ENCODE measurements at places on chromosomes 7 and 10.

GRCh38 chr10:17586821-17587234, 30.3 kb downstream of the HACD1 start:
- no peak for DNase-seq

GRCh38 chr7:120991581-120991980, 3.1 kb downstream of the CPED1 start:
- no peak for DNase-seq

- DNase-seq: no peak
These were observed 45.4 kb downstream of the CTNNA3 start for GRCh38 chr10:67650558-67650957.

DNA sequence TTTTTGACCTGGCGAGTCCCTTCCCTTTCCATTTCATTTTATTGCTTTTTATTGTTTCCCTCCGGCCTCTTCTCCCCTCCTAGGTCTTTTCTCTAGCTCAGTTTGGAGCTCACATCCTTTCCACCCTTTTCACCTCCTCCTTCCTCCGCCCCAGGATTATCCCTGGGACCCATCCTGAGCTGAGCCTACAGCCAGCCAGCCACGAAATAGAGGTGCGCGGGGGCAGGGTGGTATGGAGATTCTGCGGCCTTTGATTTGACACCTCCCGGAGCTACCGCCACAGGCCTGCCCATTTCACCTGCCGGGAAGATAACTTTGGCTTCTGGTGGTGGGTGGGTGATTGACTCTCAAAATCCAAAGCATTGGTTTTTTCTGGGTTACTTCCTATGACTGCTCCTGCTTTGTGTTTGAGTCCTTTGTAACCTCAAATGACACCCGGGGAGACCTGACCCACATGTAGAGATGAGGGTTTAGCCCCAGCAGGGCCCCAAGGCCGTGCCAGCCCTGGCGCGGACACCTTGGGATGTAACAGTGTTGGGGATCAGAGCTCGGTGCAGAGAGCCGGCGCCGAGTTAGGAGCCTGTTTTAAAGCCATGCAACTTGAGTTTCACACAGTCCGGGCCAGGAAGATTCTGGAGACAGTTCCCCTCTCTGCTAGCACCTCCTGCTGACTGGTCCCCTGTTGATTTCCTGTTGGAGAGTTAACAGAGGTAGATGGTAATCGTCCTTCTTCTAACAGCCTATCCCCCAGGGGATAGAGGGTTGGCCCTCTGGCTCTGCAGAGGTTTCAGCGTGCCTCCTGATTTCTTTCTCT, 1.5 kb downstream of the DUSP5 start:
- no peak for DNase-seq

GRCh38 chr10:98076086-98076485, 45.7 kb upstream of the CRTAC1 start:
- peak; percentile 63 for DNase-seq

GRCh38 chr7:17903337-17903736, 37.0 kb downstream of the SNX13 start:
- DNase-seq: no peak

All from common myeloid progenitor, CD34-positive (primary cell).